ENCODE measurements at places on chromosomes 12 and 14.

GRCh38 chr12:13142747-13143146 is 39.3 kb upstream of the GSG1 start:
- DNase-seq = no peak

- DNase-seq = no peak
Measured at GRCh38 chr12:32255588-32255987, 143.8 kb upstream of the FGD4 start.

DNA sequence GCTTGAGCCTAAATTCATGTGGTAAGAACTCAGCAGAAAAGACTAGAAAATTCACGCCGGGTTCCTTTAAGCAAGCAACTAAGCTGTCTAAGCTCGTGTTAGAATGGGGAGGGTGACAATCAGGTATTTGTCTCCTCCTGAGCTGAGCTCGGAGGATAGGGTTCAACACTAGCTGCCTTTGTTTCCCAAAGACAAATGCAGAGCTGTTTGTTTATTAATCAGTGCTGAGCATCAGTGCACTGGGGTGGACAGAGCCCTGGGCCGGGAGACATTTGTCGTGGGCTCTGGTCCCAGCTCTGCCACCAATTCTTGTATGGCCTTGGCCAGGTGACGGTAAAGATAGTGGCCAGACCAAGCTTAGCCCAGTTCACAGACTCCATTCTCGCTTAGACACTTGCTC is 43.7 kb downstream of the DEGS2 start:
- DNase-seq = no peak

- no peak for DNase-seq
Measured at GRCh38 chr12:121628536-121628935, 2.2 kb downstream of the ORAI1 start.

DNA sequence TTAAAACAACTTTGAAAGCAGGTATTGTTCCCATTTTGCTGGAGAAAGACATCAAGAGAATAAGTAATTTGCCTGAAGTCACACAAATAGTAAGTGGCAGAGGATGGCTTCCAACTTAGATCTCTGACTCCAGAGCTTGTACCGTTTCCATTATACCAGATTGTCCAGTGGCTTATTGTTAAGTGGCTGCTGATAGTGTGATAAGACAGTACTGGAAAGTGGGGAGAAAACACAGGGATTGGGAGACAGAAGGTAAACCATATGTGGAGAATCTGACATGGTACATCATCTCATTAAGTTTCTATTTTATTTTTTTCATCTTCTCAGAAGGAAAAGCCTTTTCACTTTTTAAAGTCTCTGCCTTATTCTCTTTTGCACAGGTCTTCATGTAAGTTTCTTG is 108.5 kb downstream of the SRGAP1 start:
- no peak for DNase-seq

GRCh38 chr12:130076752-130077151 is 85.5 kb upstream of the FZD10 start:
- DNase-seq = no peak

DNA sequence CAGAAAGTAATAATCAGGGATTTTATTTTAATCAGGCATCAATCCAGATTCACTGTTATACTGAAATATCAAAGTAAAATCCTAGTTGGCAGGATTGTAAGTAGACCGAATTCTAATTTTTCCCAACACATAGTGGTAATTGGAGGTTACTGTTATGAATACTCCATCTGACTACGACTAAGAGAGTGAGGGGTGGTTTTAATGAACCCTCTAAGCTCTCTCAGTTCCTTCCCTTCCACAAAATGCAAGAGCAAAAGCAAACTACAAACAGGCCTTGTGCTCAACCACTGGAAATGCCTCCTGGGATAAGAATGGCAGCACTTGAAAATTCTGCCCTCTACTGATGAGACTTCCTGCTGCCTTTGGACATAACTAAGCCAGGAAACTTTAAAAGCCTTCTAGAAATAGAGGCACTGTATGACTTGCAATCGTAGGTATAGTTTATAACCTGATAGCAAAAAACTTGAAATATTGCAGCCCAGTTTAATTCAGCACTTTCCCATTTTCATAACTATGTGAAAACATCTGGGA is 184.8 kb downstream of the SLC16A7 start:
- no peak for DNase-seq

DNA sequence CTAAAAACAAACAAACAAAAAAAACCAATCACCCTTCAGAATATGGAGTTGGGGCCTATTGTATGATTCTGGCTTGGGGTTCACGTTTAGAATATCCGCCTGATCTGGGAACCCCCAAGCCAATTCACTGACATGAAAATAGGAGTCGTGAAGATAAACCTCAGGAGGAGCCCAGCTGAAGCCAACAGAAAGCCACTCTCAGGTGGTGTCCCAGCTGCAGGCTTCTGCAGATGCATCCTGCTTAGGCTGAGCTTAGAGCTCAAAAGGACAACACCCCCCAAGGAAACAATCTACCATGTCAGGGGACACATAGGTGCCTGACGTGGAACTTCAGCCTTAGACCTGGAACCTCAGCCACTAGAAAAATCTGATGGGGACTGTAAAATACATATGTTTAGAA is 51.9 kb downstream of the SYNE3 start:
- no peak for DNase-seq

- no peak for DNase-seq
Measured at GRCh38 chr12:112852127-112852526, 54.6 kb upstream of the OAS1 start.

DNA sequence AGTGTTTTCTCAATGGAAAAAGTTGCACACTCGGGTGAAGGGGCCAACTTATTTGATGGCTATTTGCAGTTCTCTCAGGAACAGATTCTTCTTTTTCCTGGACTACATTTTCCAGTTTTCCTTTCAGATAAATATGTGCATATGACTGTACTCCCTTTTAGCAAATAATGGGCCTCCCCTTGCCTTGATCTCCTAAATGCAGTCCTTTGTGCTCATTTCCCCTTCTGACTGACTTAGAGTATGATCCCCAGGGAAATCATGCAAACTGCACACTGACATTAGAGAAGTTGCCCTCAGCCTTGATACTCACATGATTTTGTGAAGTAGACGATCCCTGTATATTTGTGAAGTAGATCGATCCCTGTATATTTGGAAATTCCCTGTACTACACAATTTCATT is 492.9 kb upstream of the NOVA1 start:
- no peak for DNase-seq

DNA sequence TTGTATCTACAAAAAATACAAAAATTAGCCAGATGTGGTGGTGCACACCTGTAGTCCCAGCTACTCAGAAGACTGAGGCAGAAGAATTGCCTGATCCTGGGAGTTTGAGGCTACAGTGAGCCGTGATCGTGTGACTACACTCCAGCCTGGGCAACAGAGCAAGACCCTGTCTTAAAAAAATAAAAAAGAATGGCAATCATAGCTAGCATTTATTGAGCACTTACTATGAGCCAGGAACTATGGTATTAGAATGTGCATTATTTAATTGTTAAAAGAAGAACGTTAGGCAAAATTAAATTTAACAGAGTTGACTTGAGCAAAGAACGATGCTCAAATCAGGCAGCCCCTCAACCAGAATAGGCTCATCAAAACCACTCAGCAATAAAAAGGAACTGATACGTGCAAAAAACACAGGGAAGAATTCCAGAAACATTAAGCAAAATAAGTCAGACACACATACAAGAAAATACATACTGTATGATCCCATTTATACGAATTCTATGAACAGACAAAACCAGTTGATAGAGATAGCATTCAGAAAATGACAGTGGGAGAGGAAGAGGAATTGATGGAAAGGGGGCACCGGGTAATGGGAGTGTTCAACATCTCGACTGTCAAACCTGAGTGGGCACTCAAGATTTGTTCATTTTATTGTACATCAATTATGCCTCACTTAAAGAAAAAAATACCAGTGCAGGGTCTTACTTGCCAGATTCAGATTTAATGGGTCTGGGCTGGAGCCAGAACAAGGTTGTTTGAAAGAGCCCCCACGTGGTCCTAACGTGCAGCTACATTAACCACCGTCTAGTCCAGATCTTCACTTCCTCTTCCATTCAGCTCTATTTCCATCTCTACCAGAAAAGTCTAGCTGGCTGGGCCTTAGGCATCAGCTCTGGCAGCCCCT is 8.0 kb downstream of the SCNN1A start:
- DNase-seq = no peak

DNA sequence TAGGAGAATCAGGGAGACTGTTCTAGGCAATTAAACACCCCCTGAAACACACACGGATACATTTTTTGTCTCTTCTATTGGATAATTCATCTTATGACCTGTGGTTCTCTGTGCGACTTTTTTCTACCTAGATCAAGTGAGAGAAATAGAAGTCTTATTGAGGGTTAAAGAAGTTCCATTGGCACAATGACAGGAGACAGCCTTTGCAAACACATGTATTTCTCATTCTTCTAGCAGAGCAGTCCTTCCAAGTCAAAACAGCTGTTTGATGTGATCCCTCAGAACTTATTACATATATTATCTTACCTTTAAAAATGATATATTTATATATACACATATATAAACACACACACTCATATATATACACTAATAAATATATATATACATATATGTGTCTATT is 496.7 kb downstream of the SLC6A15 start:
- DNase-seq = no peak

DNA sequence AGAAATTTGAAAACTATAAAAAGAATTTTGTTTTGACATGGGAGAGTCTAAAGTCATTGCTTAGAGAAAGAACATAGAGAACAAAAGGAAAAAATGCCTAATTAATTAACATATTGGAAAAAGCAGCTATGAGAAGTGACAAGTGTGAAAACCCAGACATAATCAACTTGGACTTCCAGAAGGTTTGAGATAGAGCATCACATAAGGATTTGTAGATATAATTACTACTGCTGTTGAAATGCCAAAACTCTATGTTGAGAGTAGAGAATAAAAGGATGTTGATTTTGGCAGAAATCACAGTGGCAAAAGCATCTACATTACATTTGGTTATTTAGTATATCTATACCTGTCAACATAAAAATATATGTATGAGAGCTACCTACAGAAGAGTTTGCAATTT is 135.1 kb downstream of the SLC41A2 start:
- no peak for DNase-seq

GRCh38 chr12:43694879-43695278 is 63.7 kb downstream of the PUS7L start:
- DNase-seq = no peak

DNA sequence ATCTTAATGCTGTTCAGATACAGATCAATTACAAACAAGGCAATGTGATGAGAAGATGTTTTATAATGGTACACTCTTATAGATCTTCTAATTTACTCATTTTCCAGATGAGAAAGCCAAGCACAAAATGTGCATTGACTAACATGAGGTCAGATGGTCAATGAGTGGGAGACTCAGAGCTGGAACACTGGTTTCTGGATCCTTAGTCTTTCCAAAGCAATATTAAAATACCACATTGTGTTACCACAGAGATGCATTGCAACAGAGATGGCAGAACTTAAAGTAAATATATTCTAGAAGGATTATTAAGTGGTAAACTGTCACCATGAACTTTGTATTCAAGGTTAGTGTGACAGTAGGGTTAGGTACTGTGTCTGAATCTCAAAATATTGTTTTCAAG is 113.6 kb downstream of the SLC15A5 start:
- no peak for DNase-seq

DNA sequence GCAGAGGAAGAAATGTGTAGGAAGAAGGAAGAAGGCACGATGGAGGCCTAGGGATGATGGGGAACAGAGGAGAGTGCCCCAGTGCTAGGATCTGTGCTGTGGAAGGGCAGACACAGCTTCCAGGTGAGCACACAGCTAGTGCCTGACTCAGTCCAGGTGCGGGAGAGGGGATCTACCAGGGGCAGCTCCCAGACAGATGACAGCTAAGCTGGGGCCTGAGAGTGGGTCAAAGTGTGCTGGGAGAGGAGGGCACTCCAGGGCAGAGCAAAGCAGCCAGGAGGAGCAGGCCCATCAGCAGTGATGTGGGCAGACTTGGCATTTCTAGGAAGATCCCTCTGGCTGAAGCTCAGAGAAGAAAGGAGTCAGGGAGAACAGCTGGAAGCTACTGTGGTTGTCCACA is 36.7 kb downstream of the LRTM2 start:
- no peak for DNase-seq

DNA sequence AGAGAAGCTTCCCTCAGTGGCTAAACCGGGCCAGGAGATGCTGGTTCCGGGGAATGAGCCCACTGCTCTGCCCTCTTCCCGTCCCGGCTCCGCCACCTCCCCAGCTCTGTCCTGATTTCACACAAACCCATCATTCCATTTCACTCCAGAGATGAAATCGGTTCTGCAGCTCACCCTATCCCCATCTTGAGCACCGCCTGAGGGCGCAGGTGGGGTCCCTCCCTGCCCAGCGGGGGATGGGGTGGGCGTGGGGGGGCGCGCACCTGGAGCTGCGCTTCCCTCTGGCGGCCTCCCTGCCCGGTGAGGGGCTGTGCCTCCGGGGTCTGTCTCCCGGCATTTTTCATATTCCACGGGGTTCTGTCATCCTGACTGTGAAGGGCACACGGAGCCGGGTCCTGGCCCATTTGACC is 44.7 kb downstream of the NOC4L start:
- DNase-seq = no peak

- DNase-seq = no peak
Measured at GRCh38 chr12:56286044-56286830, 13.9 kb downstream of the CS start.

- DNase-seq = no peak
Measured at GRCh38 chr12:7399089-7399488, 44.9 kb downstream of the CD163L1 start.

GRCh38 chr12:55822228-55822627 is 4.4 kb downstream of the ORMDL2 start:
- DNase-seq = no peak

DNA sequence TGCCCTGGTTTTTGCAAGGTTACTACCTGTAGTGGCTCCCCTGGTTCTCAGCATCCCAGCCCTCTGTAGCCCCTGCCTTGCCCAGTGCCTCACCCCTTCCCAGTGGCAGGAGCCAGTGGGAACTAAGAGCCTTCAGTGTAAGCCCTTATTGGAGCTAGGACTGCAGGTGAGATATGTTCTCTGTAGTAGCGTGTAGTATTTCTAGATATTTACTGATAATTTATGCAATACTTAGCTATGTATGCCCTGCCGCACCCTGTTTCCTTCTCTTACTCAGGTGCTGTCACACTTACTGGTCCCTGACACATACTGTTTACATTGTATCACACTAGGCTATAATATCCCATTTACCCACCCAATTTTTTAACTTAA is 3.6 kb downstream of the BMAL2 start:
- DNase-seq = no peak

GRCh38 chr14:101820283-101820798 is 58.8 kb downstream of the PPP2R5C start:
- no peak for DNase-seq

GRCh38 chr14:76867516-76868453 is 41.6 kb downstream of the LRRC74A start:
- DNase-seq = no peak

- no peak for DNase-seq
Measured at GRCh38 chr12:119082496-119082895, 96.2 kb upstream of the HSPB8 start.

GRCh38 chr12:63889721-63890509 is 45.4 kb downstream of the SRGAP1 start:
- DNase-seq = no peak

- no peak for DNase-seq
Measured at GRCh38 chr14:65892315-65892714, 479.8 kb downstream of the FUT8 start.
